Stimulated activated CD8-positive, alpha-beta memory T cell treated with anti-CD3 and anti-CD28 coated beads, Interleukin-7, amount 100 ng/mL, for 24 hours (primary cell): ENCODE measurements at places on chromosomes 4 and X.

DNA sequence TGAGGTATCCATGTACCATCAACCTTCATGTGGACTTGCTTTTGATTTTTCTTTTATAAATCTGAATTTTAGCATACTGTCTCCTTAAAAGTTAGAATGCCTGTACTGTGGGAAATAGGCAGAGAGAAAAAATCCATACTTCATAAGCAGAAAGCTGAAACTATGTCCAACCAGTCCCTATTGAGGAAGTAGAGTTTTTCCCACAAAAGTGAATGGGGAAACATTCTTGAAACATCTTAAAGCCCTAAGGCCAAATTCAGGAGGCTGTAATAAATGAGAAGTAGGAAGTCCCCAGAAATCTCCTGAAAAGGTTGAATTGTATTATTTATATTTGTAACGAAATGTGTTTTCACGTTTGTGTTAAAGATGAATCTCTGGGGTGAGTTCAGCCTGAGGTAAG, 56.3 kb downstream of the ENOX2 start:
- no peak for DNase-seq

GRCh38 chr4:87919941-87920340, 55.6 kb upstream of the SPP1 start:
- no peak for DNase-seq

DNA sequence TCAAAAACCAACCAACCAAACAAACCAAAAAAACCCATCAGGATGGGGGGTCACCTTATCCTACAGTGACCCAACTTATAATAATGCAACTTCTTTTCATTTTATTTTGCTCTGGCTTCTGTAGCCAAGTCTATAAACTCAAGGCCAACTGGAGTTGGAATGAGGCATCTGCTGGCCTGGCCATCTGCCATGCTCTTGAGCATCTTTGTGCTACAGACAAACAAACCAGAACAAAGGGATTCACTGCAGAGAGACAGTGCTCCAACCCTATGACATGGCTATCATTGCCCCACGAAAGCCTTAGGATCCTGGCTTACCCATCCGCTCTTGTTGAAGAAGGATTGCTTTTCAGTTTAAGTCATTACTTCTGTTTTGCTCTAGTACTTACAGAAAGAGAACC, 49.2 kb upstream of the SCRG1 start:
- DNase-seq = no peak

GRCh38 chrX:46681849-46682248, 77.1 kb downstream of the SLC9A7 start:
- DNase-seq = no peak

GRCh38 chr4:853416-853781, 27.5 kb upstream of the CPLX1 start:
- no peak for DNase-seq

GRCh38 chr4:155762334-155762733, 3.5 kb downstream of the GUCY1B1 start:
- DNase-seq = no peak

- no peak for DNase-seq
Measured at GRCh38 chrX:72121383-72121782, 10.3 kb downstream of the RTL5 start.

GRCh38 chr4:98293104-98293887, 32.1 kb downstream of the RAP1GDS1 start:
- DNase-seq = no peak

GRCh38 chrX:44104699-44105098, 131.5 kb upstream of the NDP start:
- DNase-seq = no peak

- DNase-seq = no peak
Measured at GRCh38 chr4:152050106-152050505, 289.3 kb upstream of the GATB start.

- no peak for DNase-seq
Measured at GRCh38 chr4:25160714-25161592, 704 bp upstream of the SEPSECS start.

DNA sequence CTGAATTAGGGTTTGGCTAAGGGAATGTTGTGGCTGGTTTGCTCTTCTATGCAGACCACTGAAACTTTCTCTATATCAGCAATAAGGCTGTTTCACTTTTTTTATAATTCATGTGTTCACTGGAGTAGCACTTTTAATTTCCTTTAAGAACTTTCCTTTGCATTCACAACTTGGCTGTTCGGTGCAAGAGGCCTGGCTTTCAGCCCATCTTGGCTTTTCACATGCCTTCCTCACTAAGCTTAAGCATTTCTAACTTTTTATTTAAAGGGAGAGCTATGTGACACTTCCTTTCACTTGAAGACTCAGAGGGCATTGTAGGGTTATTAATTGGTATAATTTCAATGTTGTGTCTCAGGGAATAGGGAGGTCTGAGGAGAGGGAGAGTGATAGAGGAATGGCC, 142.3 kb downstream of the SHROOM4 start:
- no peak for DNase-seq

DNA sequence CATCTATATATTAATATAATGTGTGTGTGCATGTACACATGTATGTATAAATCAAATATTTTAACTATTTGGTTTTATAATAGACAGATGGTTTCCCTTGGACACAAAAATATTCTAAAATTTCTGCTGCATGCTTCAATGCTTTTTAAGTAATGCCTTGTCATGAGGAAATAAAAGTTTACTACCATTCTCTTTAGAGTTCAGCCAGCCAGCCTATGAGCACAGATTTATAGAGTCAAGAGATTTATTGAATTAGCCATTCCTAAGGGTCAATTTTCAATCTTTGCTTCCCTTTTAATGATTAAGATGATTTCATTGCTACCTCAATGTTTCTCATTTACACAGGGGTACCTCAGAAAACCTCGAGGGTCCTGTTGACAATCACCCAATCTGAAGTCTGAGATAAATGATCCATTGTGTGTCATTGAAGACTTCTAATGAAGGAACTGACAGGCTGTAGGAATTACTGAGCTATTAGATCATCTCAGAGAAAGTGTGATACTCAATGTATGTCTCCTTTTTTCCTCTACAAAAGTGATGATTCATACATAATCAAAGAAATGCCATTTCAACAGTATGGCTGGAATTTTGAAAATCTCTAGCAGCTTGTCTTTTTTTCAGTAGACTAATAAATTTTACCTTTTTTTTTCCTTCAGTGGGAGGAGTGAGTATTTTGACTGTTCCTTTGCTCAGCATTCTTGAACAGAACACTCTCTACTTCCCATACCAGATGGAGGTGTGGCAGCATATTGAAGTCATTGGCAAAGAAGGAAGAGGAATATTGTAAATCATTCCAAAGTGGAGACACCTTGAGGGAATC, 222.6 kb upstream of the PCDH18 start:
- no peak for DNase-seq

- DNase-seq = no peak
Measured at GRCh38 chr4:15479913-15480185, 10.2 kb downstream of the CC2D2A start.
